ENCODE measurements at places on chromosomes 11 and 22. TPM values are rescaled to one million over a fixed set of nuclear protein-coding genes. Genes with fewer than 3 reads are reported as not detected.

The IGHMBP2 gene
- 41.3 TPM for total RNA-seq

- H3K27ac ChIP-seq: no peak overlapping the region
- H3K4me3 ChIP-seq: no peak overlapping the region
- H3K36me3 ChIP-seq: no peaks in the 10 kb centered on the region
- DNase-seq: no peak
- H3K4me1 ChIP-seq: peaks cover 14% of the 10 kb centered on the region
- peaks cover 46% of the 10 kb centered on the region for H3K27me3 ChIP-seq
These were observed 4.1 kb downstream of the LRRC56 start for GRCh38 chr11:541433-541885.

- no peak overlapping the region for H3K4me3 ChIP-seq
- H3K27me3 ChIP-seq: no peaks in the 10 kb centered on the region
- H3K27ac ChIP-seq: no peak overlapping the region
- no peaks in the 10 kb centered on the region for H3K36me3 ChIP-seq
These were observed 52.6 kb downstream of the ABTB2 start for GRCh38 chr11:34305193-34305592.

DNA sequence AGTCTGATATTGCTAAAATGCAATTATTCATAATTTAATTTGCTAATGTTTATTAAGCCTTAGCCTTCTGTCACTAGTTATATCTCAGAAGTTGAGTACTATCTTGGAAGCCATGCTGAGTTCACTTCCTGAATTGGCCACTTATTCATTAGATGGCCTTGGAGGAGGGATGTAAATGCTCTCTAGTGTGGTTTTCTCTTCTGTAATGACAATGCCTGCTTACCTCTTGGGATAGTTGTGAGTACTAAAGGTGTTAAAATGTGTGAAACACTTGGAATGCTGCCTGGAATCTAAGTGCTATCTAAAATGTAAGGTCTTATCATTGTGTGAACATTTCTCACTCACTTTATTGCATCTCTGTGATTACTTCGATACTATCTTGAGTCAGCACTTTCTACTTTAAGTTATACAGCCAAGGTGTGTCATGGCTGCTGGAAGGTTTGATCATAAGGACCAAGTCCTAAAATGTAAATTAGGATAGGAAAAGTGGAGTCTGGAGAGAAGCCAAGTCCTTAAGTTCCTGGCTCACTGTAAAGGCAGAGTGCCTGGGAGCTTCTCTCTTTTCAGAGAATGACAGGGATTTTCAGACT lies 12.4 kb downstream of the GLYATL2 start:
- H3K36me3 ChIP-seq: no peaks in the 10 kb centered on the region
- H3K4me1 ChIP-seq: no peaks in the 10 kb centered on the region
- no peak overlapping the region for H3K27ac ChIP-seq
- no peak for DNase-seq

- H3K36me3 ChIP-seq: no peaks in the 10 kb centered on the region
- peak; percentile 70 for DNase-seq
- H3K4me3 ChIP-seq: no peak overlapping the region
These were observed 2.8 kb upstream of the MMP1 start for GRCh38 chr11:102800767-102801166.
